Gastroesophageal sphincter (tissue), 4 donors: ENCODE measurements at places on chromosomes 3 and 15.

DNA sequence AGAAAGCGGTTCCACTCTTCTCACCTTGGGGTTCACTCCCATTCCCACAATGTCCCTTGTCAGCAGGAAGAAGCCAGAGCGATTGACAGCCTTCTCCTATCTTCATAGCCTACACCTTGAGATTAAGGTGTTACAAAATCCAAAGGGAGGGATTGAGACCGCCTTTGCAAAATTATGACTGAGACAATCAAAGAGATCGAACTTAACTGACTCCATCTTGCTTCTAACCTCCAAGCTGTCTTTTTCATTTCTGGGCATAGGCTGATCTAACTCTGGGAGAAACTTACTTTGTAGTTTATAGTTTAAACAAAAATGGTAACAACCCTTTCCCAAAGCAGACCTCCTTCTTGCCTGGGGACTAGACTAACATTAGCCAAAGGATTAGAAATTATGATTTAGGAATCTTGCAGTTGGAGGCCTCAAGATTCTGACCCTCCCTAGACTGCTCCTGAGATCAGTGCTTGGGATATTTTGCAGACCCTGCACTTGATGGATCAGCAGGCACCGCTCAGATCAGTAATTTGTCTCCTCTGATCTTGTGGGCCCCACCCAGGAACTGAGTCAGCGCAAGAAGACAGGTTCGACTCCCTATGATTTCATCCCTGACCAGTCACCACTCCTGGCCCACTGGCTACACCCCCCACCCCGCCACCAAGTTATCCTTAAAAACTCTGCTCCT, 40.0 kb downstream of the PAQR5 start:
- no peak for ATAC-seq
- no peak overlapping the region for H3K4me3 ChIP-seq
- no peaks in the 10 kb centered on the region for H3K36me3 ChIP-seq
- H3K4me1 ChIP-seq, result no peaks in the 10 kb centered on the region

GRCh38 chr3:188315553-188315952, 161.6 kb downstream of the LPP start:
- H3K36me3 ChIP-seq, result no peaks in the 10 kb centered on the region
- H3K4me1 ChIP-seq, result peaks cover 54% of the 10 kb centered on the region
- no peak overlapping the region for H3K4me3 ChIP-seq
- peak overlapping the region; percentile 69 for H3K27ac ChIP-seq
- no peak for ATAC-seq
- H3K27me3 ChIP-seq, result no peaks in the 10 kb centered on the region

- no peak for ATAC-seq
- H3K4me3 ChIP-seq, result no peak overlapping the region
- H3K36me3 ChIP-seq, result no peaks in the 10 kb centered on the region
- no peaks in the 10 kb centered on the region for H3K4me1 ChIP-seq
- peaks cover 34% of the 10 kb centered on the region for H3K27me3 ChIP-seq
- no peak overlapping the region for H3K27ac ChIP-seq
These were observed 1.0 kb upstream of the MELTF start for GRCh38 chr3:197030379-197031314.

DNA sequence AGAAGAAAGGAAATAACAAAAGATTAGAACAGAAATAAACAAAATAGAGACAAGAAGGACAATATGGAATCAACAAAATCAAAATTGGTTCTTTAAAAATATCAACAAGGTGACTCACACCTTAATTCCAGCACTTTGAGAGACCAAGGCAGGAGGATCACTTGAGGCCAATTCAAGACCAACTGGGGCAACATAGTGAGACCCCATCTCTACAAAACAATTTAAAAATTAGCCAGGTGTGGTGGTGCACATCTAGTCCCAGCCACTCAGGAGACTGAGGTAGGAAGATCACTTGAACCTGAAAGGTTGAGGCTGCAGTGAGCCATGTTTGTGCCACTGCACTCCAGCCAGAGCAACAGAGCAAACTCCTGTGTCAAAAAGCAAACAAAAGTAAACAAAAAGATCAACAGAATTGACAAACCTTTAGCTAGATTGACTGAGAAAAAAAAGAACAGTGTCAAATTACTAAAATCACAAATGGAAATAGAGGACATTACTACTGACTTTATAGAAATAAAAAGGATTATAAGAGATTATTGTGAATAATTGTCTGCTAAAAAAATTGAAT, 190.7 kb upstream of the CGNL1 start:
- H3K4me1 ChIP-seq, result no peaks in the 10 kb centered on the region
- no peak for ATAC-seq
- no peaks in the 10 kb centered on the region for H3K27me3 ChIP-seq
- no peaks in the 10 kb centered on the region for H3K36me3 ChIP-seq
- no peak overlapping the region for H3K4me3 ChIP-seq
- H3K27ac ChIP-seq, result no peak overlapping the region

DNA sequence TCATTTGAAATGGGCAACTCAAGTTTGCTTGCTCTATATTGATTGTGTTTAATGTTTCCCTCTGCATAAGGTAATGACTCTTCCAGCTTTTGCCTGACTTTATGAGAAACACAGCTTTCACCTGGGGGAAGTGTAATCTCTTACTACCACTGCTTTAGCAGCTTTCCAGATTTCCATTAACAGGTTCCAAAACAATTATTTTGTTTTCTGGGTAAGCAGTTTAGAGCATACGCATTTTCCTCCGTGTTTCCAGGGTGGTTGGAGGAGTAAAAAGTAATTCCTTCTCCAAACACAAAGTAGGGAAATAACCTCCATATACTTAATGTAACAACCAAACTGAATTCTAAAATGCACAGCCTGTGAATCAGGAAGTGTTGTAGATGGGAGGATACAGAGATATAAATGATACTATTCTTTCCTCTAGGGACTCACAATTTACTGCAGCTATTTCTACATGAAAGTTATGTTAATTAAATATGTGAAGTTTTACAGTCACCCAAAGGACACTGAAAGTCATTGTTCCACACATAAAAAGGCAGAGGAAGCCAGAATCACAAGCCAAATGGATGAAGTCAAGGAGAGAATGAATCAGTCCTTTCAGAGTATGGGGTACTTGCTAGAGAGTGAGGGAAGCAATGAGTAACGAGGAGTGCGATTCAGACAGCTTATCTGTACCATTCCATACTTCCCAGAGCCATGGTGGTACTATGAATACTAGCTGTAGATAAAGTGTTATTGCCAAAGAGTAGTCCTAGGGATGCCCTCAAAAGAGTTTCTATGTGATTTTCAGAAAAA, 16.6 kb downstream of the ST3GAL6 start:
- no peaks in the 10 kb centered on the region for H3K4me1 ChIP-seq
- no peaks in the 10 kb centered on the region for H3K27me3 ChIP-seq
- no peak overlapping the region for H3K4me3 ChIP-seq
- no peaks in the 10 kb centered on the region for H3K36me3 ChIP-seq
- no peak for ATAC-seq
- peak overlapping the region; percentile 2 for H3K27ac ChIP-seq

GRCh38 chr15:58987036-58987435, 427 bp upstream of the RNF111 start:
- no peaks in the 10 kb centered on the region for H3K27me3 ChIP-seq
- no peaks in the 10 kb centered on the region for H3K36me3 ChIP-seq
- peak overlapping the region; percentile 89 for H3K27ac ChIP-seq
- no peaks in the 10 kb centered on the region for H3K4me1 ChIP-seq

DNA sequence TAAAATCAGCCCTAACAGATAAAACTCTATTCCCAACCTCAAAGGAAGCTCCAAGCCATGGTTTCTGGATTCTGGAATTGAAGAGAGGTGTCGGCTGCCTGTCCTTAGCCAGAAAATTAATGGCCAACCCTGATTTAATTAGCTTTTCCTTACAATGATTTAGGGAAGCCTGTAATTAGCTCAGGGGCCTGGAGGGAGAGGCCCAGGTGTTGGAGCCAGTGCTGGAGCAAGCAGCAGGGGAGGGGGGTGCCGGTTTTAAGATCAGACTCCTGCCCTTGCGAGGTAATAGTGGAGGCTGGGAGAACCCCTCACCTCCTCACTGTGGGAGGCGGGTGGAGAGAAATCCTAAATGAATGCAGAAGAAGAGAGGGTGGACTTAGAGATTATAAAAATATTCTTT, 14.7 kb upstream of the ATP2B2 start:
- H3K27ac ChIP-seq, result no peak overlapping the region
- H3K4me1 ChIP-seq, result no peaks in the 10 kb centered on the region
- H3K27me3 ChIP-seq, result peaks cover 46% of the 10 kb centered on the region
- ATAC-seq, result no peak
- no peaks in the 10 kb centered on the region for H3K36me3 ChIP-seq

DNA sequence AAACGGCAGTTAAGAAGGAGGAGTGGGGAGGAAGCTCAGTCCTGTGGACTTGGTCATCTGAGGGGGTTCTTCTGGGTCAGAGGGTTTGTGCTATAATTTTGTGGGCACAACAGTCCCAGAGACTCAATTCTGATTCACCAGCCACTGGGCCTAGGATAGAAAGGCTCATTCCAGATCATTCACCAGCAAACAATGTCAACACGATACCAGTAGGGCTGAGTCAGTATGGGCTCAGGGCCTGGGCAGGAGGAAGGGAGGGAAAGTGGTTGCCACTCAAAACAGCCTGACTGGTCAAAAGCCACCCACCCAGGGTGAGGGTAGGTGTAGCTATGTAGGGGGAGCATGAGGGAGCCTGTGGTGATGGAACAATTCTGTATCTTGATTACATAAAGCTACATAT, 86.9 kb upstream of the MEX3B start:
- H3K36me3 ChIP-seq, result peaks cover 34% of the 10 kb centered on the region
- no peak for ATAC-seq
- H3K27me3 ChIP-seq, result no peaks in the 10 kb centered on the region

GRCh38 chr15:73273181-73274002, 95.4 kb downstream of the HCN4 start:
- no peak overlapping the region for H3K4me3 ChIP-seq
- no peaks in the 10 kb centered on the region for H3K27me3 ChIP-seq
- no peaks in the 10 kb centered on the region for H3K36me3 ChIP-seq

- no peak overlapping the region for H3K4me3 ChIP-seq
- H3K36me3 ChIP-seq, result no peaks in the 10 kb centered on the region
- H3K4me1 ChIP-seq, result peaks cover 8% of the 10 kb centered on the region
- H3K27me3 ChIP-seq, result peaks cover 23% of the 10 kb centered on the region
- no peak overlapping the region for H3K27ac ChIP-seq
These were observed 60.4 kb upstream of the SEC13 start for GRCh38 chr3:10381336-10381735.

DNA sequence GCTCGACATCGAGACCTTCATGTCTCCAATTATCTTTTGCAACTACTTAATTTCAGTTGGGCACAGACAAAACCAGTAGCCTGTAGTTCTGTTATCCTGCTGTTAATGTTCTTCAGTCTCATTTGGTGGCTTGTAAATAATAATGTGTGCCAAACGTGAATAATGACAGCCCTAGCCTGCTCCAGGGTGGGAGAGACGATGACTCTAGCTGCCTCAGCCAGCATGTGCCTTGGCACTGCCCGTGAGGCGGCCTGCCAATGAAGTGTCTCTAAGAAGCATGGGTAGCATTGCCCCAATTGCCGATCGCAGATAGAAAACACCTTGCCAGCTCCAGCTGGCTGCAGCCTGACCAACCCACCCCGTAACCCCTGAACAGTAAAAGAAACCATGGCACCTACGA, 58.8 kb downstream of the ASB7 start:
- H3K27me3 ChIP-seq, result no peaks in the 10 kb centered on the region
- no peak for ATAC-seq
- H3K27ac ChIP-seq, result no peak overlapping the region

DNA sequence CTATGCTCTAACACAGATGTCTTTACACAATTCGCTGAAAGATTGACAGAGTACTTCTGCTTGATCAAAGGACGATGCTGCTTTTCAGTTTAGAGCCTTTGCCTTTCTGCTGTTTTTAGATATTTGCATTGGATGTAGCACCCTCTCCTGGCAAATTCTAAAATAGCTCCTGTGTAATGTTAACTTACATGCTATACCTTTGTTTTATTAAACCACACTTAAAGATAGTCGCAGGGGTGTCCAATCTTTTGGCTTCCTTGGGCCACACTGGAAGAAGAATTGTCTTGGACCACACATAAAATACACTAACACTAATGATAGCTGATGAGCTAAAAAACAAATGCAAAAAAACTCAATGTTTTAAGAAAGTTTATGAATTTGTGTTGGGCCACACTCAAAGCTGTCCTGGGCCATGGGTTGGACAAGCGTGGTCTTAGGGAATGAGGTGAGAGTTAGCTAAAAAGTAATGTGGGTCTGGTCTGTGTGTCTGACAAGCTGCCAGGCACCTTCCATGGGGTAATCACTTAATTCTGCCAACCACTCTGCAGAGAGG, 62.9 kb downstream of the ATG7 start:
- H3K36me3 ChIP-seq, result no peaks in the 10 kb centered on the region
- H3K27me3 ChIP-seq, result no peaks in the 10 kb centered on the region
- peak; percentile 43 for ATAC-seq
- H3K27ac ChIP-seq, result no peak overlapping the region
- H3K4me1 ChIP-seq, result no peaks in the 10 kb centered on the region

DNA sequence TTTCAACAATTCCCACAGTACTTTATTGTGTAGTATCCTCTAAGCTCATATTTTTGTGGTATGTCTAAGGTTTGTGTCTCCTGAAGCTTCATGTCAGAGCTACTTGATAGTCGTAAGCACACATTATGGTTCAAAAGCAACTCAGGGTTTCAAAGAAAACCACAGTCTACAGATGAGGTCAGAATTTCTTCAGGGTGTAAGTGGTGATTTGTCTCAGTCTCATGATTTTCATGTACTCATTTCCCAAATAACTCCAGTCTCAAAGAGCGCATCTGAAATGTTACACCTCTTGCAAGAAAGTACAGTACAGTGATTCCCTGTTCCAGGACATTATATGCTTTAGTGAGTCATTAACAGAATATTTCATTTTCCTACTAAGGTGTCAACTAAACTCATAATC, 47.5 kb upstream of the SSR3 start:
- H3K4me1 ChIP-seq, result peaks cover 8% of the 10 kb centered on the region
- no peak for ATAC-seq
- no peaks in the 10 kb centered on the region for H3K36me3 ChIP-seq
- no peaks in the 10 kb centered on the region for H3K27me3 ChIP-seq
- H3K4me3 ChIP-seq, result no peak overlapping the region

GRCh38 chr15:99340347-99340746, 89.1 kb downstream of the LRRC28 start:
- no peak overlapping the region for H3K27ac ChIP-seq
- ATAC-seq, result no peak
- H3K4me3 ChIP-seq, result no peak overlapping the region
- H3K4me1 ChIP-seq, result no peaks in the 10 kb centered on the region
- H3K36me3 ChIP-seq, result no peaks in the 10 kb centered on the region
- no peaks in the 10 kb centered on the region for H3K27me3 ChIP-seq

GRCh38 chr3:98630416-98630815, 37.0 kb upstream of the CPOX start:
- no peak for ATAC-seq
- H3K4me1 ChIP-seq, result no peaks in the 10 kb centered on the region
- H3K4me3 ChIP-seq, result no peak overlapping the region
- H3K27ac ChIP-seq, result no peak overlapping the region
- no peaks in the 10 kb centered on the region for H3K36me3 ChIP-seq

GRCh38 chr3:24139463-24140412, 194.7 kb downstream of the NR1D2 start:
- H3K27ac ChIP-seq, result peak overlapping the region; percentile 77
- H3K4me3 ChIP-seq, result no peak overlapping the region
- no peaks in the 10 kb centered on the region for H3K27me3 ChIP-seq
- peak; percentile 44 for ATAC-seq
- H3K36me3 ChIP-seq, result peaks cover 33% of the 10 kb centered on the region
- H3K4me1 ChIP-seq, result peaks cover 17% of the 10 kb centered on the region
